ENCODE measurements at places on chromosomes 7 and 10.

DNA sequence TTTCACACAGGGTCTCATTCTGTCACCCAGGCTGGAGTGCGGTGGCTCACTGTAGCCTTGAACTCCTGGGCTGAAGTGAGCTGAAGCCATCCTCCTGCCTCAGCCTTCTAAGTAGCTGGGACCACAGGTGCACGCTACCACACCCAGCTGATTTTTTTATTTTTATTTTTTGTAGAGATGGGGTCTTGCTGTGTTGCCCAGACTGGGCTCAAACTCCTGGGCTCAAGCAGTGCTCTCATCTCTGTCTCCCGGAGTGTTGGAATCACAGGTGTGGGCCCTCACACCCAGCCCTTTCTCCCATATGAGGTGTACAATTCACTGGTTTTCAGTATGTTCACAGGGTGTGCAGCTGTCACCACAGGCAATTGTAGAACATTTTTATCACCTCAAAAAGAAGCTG is 5.2 kb downstream of the INPP5A start:
- DNase-seq: no peak

DNA sequence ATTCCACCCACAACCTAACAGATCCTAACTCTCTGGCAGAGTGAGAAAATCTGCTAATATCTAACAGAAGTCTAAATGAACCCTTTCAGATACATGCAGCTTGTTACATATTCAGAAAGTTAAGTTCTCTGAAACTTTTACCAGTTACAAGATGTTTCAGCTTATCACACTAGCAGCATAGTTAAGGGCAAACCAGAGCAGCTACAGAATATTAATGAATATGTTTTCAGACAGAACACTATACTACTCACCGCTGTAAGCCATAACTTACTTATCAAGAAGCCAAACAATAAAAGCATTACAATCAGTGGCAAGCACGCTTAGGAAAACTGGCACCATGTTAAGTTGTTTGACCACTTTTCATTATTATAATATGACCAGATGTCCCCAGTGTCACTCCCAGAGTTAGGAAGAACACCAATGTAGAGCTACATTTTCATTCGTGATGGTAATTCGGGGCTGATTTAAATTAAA is 2.7 kb downstream of the ITGB1 start:
- DNase-seq: no peak

DNA sequence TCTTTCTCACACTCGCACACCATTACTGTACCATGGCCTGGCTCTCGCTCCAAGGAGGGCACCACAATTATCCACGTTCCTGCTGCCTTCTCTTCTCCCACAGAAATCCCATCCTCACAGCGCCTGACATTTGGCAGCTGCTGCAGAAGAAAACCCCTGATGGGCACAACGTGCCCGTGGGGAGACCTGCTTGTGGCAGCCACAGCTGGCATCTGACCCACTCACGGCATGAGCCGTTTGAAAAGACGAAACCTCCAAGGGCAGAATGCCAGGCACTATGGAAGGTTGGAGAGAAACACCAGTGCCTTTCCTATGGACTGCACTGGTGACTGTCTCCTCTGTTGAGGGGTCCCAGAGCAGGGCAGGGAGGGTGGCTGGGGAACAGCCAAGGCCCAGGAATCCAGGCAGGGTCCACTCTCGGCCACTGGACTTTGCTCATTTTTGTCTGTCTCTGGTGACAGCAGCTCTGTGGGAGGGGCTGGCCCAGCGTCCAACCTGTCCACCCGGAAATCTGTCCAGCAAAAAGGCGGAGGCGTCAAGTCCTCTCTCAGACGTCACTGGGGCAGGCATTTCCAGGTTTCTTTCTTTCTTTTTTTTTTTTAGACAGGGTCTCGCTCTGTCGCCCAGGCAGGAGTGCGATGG is 61.0 kb upstream of the MKRN1 start:
- no peak for DNase-seq

- DNase-seq: no peak
These were observed 7.3 kb downstream of the SLC16A9 start for GRCh38 chr10:59702347-59702746.

DNA sequence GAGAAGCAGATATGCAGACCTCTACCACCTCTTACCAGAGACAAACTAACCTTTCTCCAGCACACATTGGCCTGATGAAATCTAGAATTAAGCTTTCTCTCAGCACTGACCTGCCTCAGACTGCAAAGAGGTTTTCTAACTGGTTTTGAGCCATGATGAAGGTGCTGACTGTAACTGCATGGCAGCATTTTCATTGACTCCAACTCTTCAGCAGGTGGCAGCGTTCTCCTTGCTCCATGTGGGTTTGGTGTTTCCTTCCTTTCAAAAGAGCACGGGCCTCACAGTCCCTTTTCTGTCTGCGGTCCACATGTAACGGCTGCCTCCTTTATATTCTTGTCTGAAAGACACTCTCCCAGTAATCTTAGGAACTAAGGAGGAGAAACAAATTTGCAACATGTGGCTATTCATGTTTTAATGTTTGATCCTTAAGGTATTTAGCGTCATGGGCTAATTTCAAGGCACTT is 12.6 kb downstream of the KLLN start:
- DNase-seq: peak; percentile 45

Data from activated naive CD4-positive, alpha-beta T cell treated with Interleukin-2 at 50 U/mL for 16 hours (primary cell).